H54 (cell line): ENCODE measurements at places on chromosomes 3 and 15.

GRCh38 chr3:117622171-117622841 is 912.7 kb downstream of the TUSC7 start:
- no peak for DNase-seq

DNA sequence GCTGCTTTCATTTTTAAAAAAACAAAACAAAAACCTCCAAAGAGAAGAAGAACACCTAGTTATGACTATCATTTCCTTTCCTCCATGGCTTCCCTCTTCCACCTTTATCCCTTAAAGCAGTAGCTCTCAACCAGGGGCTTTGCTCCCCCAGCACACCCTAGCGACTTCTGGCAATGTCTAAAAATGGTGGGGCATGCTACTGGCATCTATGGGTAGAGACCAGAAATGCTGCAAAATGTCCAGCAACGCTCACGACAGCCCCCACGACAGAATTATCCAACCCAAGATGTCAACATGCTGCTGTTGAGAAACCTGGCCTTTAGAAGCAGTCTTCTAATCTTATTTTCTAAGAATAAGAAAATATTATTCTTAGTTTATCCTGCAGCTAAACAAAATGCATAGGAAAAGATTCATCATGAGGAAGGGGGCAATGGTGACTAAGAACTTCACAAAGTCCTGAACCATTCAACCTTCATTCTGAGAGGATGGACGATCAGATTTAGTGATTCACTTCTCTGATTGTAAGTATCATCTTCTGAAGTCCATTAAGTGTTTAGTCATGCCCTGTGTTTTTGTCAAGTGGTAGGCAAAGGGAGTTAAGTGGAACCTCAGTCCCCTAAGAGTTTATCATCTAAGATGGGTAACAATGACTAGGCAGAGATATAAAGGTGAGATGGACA is 81.7 kb downstream of the CCNL1 start:
- no peak for DNase-seq

GRCh38 chr15:68419301-68420175 is 12.4 kb downstream of the ITGA11 start:
- DNase-seq: no peak

DNA sequence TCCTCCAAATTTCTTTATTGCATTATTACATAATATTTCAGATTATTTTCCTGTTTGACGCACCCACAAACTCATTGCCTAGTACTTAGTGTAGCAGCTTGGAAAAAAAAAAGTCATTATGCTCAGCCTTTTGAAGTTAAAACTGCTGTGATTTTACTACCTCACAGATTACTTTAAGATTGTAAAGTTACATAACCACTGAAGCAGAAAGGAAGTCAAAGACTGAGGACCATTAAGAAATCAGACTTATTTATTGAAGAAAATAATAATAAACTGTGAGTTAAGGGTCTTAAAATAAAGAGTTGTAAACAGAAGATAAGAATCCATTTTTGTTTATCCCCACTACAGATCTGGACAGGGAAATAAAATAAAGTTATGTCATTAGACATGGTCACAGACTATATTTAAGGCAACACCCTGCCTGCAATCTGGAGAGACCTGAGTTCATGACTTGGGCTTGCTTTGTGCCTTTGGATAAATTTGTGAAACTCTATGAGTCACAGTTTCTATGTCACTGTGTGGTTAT is 212.1 kb upstream of the ROBO2 start:
- DNase-seq: no peak

- no peak for DNase-seq
Observed at GRCh38 chr15:84736375-84736774, 12.0 kb upstream of the ZNF592 start.

DNA sequence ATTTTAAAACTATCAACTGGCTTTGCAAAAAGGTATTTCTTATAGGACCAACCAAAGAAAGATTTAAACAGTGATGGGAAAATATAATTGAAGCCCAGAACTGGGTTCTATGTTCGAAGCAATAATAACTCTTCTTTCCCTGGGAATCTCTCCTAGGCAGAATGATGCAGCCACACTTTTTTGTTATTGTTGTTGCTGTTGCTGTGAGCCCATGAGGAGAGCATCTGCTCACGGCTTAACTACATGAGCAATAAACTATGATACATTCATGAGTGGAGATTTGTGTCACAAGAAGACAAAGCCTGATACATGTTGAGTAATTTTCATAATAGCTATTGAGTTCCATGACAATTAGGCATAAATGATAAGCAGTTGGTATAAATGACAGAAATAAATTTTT is 80.5 kb downstream of the CRTC3 start:
- no peak for DNase-seq

GRCh38 chr3:101036213-101036618 is 43.0 kb upstream of the ABI3BP start:
- peak; percentile 28 for DNase-seq

DNA sequence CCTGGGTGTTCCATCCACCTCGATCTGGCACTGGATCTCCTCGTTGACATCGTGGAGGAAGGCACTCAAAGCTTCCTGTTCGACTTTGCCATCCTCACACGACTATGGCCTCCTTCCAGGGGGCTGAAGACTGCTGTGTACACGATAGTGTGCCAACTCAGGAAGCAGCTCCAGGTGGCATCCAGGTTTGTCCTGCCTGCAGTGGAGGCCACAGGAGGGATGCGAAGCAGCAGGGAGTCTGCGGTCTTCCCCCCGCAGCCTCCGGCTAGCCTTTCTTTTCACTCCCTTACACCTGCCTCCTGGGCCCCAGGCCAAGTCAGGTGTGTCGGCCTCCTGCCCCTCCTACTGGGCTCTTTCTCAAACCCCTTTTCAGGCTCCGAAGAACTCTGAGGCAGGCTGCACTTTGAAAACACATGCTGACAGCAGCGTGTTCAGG is 32.2 kb downstream of the SYNM start:
- DNase-seq: no peak

DNA sequence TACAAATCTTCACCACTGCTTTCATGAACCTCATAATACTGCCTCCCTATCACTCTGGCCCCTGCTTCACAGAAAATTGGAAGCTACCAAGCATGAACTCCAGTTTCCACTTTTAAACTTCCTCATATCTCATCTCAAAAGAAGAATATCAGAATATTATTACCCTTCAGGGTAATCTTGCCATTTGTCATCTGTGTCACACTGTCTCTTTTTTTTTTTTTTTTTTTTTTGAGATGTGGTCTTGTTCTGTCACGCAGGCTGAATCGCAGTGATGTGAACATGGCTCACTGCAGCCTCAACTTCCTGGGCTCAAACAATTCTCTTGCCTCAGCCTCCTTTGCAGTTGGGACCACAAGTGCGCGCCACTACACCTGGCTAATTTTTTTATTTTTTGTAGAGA is 80.4 kb upstream of the TCF12 start:
- DNase-seq: no peak

DNA sequence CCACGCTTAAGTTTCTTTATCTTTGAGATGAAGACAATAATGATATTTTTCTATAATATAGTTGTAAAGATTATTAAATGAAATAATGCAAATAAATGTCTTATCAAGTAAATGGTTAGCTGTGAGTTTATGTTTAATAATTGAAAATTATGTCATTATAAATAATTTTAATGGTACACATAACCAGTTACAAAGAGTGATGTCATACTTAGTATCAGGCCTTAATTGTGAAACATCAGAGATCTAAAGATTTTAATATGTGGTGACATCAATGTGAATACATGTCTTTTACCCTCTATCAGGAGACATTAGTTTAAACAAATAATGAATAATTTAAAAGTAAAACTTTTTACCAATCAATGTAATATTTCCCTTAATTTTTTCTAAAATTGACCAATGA is 63.8 kb upstream of the P2RY1 start:
- DNase-seq: no peak

GRCh38 chr3:129615751-129616281 is 9.3 kb upstream of the PLXND1 start:
- DNase-seq: no peak

DNA sequence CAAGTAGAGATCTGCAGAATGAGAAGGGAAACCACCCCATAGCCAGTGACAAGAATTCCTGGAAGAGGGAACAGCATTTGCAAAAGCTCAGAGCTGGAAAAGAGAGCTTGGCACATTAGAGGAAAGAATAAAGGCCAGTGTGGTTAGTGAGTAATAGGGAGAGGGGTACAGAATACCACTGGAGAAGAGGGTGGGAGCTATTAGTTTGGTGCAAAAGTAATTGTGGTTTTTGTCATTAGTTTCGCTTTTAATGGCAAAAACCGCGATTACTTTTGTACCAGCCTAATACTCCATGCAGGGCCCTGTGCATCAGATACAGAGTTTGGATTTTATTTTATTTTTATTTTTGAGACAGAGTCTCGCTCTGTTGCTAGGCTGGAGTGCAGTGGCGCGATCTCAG is 9.8 kb downstream of the SLC24A1 start:
- no peak for DNase-seq

DNA sequence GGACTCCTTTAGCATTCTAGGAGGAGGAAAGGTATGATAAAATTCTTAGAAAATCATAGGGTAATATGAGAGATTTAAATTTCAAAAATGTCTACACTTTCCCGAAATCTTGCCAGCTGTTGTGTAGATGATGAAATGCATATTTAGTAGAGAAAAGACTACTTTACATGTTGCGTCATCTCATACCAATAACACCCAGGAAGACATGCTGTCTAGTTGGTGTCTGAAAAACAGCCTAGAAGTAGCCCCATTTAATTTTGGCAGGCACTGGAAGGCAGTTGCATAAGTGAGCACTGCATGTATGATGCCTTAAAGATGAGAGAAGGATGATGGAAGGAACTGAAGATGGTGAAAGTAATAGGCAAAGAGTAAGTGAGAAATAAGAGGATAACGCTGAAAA is 310.5 kb upstream of the TPM1 start:
- no peak for DNase-seq

DNA sequence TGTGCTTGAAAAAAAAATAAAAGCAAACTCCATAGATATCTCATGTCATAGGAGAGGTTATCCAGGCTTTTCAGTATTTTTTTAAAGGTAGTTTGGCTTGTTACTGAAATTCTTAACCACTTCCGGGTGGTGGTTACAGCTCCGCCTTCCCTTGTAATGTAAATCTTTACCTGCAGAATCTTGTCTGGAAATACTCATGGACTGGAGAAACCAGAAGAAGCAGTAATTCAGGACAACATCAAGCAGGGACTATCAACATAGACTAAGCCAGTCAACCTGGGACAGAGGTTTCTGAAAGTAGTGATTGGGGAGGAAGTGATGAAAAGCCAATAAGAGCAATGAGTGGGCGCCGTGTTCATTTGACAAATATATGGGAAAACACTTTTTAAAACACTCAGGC is 78.9 kb upstream of the SKOR1 start:
- DNase-seq: no peak

DNA sequence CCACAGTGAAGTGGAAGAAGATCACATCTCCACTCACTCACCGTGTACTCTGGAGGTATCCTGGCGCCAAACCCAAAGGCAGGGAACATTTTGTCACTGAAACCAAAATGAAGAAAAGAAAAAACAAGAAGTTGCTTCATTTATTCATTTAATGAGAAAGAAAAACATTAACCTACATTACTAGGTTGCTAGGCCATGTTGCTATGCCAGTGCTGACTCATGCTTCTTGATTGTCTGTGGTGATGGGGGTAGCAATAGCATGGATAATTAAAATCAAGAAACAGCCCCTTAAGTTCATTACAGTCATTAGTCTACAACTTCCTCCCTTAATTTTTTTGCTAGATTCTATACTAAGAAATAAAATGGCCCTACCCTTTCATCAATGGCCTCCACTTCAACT is 52.7 kb upstream of the MRPL3 start:
- no peak for DNase-seq

- no peak for DNase-seq
Observed at GRCh38 chr15:66620744-66621344, 55.0 kb upstream of the LCTL start.

GRCh38 chr3:156126467-156126866 is 6.1 kb downstream of the KCNAB1 start:
- DNase-seq: no peak

DNA sequence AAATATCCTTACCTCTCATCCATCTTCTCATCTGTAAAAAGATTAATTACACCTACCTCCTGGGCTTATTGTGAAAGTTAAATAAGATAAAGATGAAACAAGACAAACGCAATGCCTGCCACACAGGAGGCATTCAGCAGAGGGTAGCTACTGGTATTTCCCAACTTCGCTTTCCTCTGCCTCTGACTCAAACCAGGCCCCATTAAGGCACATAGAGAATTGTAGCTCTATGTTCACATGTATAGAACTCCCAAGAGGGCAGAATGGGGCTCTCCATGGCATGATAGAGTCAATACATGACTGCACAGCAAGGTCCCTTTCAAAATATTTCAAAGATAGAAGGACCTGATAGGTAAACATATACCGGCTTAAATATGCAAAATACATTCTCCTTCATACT is 1.4 kb downstream of the LYSMD2 start:
- no peak for DNase-seq

- no peak for DNase-seq
Observed at GRCh38 chr3:161745741-161746140, 249.1 kb downstream of the OTOL1 start.

DNA sequence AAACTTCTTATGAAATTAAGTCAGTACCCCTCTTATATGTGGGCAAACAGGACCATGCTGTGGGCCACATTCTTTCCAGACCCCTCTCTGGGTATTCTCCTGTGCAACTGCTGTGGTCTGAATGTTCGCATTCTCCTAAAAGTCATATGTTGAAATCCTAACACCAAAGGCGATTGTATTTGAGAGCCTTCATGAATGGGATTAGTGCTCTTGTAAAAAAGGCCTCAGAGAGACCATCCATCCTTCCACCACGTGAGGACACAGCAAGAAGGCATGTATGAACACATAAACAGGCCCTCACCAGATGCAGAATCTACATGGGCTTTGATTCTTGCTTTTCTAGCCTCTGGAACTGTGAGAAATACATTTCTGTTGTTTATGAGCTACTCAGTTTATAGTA is 68.0 kb upstream of the NAALADL2 start:
- no peak for DNase-seq

GRCh38 chr15:92846741-92847140 is 53.4 kb upstream of the CHD2 start:
- DNase-seq: no peak

DNA sequence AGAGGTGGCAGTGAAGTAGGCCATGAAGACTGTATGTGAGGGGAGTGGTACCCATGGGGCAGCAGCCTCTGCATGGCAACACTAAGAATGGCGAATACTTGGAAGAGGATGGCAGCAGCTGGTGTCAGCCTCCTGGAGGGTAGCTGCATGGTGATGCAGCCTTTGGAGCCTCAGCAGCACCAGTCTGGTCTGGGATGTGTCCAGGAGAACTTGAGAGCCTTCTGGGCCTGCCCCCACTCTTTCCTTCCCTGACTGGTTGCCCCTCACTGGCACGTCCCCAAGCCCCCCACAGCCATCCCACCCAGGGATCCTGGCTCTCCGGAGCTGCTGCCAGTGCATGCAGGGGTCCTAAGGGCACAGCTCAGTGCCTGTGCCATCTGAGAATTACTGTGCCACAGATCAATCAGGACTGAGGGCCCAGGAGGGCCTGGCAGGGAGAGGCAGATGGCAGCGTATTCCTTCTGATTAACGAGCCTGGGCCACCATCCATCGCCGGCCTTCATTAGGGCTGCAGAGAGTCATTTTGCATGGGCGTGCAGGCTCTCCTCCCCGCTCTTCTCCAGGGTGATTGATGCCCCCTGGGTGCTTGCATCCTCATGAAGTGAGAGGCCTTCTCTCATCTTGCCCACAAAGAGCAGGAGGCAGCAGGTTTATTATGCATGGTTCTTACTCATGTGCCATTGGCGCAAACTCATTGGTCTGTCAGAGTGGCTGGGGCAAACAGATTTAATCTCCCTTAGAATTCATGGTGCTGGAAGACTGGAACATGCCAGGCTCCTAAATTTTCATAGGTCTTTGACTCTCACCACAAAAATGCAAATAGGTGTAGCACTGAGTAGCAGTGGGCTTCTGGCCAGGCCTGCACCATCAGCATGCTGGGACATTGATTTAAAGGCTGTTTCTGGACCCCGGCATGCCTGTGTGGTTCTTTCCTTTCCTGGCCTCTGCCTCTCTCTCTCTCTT is 116.8 kb downstream of the EPHB1 start:
- DNase-seq: no peak
